NCI-H1417 treated with DMSO at 0.1 percent for 48 hours (cell line): ENCODE measurements at places on chromosomes 3 and 15.

- no peak for DNase-seq
Observed at GRCh38 chr15:33941279-33942063, 26.8 kb upstream of the CHRM5 start.

DNA sequence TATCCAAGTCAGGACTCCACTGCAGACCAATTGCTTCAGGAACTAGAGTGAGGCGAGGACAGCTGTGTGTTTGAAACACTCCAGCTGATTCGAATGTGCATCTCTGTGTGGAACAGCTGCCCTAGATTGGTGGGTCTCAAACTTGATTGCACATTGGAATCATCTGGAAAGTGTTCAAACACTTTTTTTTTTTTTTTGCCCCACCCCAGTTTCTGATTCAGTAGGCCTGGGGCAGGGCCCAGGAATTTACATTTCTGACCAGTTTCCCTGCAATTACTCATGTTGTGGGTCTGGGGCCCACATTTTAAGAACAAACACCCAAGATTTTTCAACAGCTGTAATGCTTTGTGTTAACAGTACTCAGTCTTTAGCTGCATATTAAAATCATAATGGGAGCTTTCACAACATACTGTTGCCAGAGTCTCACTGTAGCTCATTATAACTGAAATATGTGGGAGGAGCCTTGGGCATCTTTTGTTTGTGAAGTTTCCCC, 156.6 kb downstream of the NR1D2 start:
- no peak for DNase-seq

DNA sequence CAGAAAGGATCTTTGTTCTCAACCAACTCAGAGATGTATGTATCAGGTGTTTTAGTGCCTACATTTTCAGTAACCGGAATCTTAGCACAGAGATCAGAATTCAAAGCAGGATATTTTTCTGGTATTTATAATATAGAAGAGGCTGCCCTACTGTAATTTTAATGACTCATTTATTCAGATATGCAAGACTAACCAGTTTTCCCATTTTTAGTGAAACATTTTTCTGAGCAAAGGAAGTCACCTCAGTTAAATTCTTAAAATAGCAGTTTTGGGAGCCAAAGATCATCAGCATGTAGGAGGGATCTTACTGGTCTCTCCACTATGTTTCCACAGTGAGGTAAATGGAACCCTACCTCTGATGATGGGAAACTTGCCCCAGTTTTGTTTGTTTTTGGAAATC, 42.0 kb downstream of the SRP14 start:
- no peak for DNase-seq

- no peak for DNase-seq
Observed at GRCh38 chr3:10837849-10838248, 21.8 kb downstream of the SLC6A11 start.

DNA sequence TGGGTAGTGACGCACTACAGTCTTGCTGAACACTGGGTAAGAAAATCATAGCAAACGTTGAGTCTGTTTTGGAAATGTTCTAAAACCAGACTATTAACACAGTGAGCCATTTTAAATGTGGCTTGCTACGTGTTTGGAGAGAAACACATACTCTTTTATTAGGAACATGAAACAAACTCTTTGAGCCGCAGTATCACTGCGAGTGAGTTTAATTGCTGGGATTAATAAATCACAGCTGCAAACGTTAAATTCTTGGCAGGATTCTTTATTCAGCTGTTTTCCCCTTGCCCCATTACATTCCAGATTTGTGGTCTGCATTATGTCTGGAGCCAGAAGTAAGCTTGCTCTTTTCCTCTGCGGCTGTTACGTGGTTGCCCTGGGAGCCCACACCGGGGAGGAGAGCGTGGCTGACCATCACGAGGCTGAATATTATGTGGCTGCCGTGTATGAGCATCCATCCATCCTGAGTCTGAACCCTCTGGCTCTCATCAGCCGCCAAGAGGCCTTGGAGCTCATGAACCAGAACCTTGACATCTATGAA, 33.6 kb downstream of the BTD start:
- DNase-seq = no peak

DNA sequence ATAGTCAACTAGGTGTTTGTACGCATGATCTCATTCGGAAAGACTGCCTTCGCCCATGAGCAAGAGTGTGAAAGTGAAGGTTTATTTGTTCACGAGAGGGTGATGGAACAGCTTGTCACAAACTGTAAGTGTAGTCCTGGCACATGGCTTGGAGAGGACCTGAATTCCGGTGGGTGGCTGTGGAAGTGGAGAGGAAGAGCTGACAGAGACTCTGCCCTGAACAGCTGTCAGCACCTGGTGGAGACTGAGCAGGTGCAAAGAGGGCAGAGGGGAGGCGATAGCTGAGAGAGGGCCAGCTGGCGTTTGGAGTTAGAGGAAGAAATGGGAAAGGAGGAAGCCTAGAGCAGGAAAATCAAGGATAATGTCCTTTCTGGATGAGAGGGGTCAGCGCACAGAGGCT, 155.7 kb downstream of the EEFSEC start:
- DNase-seq = no peak

- no peak for DNase-seq
Observed at GRCh38 chr3:38204599-38205471, 39.5 kb downstream of the OXSR1 start.

- DNase-seq = peak; percentile 30
Observed at GRCh38 chr3:123143669-123144411, 57.9 kb upstream of the SEC22A start.

DNA sequence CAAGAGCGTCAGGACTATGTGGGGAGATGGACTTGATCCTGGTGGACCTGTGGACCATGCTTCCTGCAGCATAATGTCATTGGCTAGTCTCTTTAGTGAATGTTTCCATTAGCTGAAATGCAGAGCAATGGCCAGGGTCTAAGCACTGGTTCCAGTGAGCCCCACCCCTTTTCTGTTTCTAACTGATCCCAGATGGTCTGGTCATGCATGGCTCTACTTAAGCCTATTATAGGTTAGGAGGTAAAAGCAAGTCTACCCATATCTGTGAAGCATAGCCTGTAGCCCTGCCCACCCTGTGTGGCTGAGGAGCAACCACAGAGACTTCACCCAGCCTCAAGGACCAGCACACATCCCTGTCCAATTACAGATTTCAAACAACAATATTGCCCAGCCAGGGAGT, 419.2 kb downstream of the ZNF385D start:
- no peak for DNase-seq

- no peak for DNase-seq
Observed at GRCh38 chr15:69543681-69544364, 91.2 kb downstream of the RPLP1 start.

- DNase-seq = no peak
Observed at GRCh38 chr15:54618120-54618519, 578.6 kb downstream of the RSL24D1 start.

- DNase-seq = no peak
Observed at GRCh38 chr3:101941318-101942040, 92.2 kb downstream of the NFKBIZ start.

- DNase-seq = no peak
Observed at GRCh38 chr3:126971891-126972351, 11.0 kb upstream of the PLXNA1 start.
